Activated T-cell treated with anti-CD3 and anti-CD28 coated beads, Interleukin-2, amount 50 U/mL, for 48 hours (primary cell): ENCODE measurements at places on chromosomes 12 and 14.

- no peak for DNase-seq
Measured at GRCh38 chr12:16303939-16304338, 26.5 kb upstream of the SLC15A5 start.

DNA sequence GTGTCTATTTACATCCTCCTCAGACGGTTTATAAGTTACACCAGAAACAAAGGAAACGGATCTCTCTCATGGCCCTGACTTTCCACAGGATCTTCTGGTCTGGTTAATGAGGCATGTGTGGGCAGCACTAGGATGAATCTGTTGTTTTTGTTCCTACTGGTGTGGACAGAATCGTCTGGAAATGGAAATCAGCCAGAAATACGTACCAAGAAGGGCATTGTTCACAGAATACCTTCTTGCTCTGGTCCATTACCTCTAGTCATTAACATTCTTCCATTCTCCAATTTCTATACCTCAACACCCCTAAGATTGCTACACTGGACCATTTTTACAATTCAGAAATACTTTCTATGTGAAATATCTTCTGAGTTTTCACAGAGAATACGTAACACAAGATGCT, 86.0 kb downstream of the TPH2 start:
- DNase-seq = no peak

GRCh38 chr12:27178723-27179399, 65.2 kb upstream of the STK38L start:
- no peak for DNase-seq

GRCh38 chr12:14779834-14780233, 23.4 kb downstream of the WBP11 start:
- no peak for DNase-seq

GRCh38 chr12:694734-695503, 31.7 kb upstream of the NINJ2 start:
- DNase-seq = no peak

GRCh38 chr12:129467726-129468125, 436.1 kb downstream of the TMEM132D start:
- no peak for DNase-seq

- no peak for DNase-seq
Measured at GRCh38 chr12:22536346-22536945, 7.9 kb downstream of the C2CD5 start.

DNA sequence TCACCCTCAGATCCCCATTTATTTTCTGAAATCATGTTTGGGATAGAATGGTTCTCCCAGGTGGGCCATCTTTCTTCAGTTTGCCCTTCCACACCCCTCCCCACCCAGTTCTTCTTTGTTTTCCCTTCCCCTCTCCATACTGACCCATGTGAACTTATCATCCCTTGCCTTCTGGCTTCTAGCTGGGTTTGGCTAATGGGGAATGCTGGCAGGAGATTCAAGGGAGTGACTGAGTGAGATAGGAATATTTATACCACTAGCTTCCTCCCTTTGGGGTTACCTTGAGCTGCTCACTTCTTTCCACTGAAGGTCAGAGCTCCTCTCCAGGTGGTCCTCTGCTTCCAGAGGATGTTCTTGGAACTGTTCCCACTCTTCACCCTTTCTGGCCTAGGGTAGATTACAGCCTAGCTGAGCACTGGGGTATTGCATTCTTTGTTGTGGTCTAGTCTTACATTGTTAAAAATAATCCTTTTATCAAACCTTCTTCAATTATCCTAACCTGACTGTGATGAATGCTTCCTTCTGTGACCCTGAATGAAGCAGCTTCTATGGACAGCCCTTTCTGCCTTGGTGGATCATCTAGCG, 88.3 kb upstream of the ATP2B1 start:
- DNase-seq = no peak

DNA sequence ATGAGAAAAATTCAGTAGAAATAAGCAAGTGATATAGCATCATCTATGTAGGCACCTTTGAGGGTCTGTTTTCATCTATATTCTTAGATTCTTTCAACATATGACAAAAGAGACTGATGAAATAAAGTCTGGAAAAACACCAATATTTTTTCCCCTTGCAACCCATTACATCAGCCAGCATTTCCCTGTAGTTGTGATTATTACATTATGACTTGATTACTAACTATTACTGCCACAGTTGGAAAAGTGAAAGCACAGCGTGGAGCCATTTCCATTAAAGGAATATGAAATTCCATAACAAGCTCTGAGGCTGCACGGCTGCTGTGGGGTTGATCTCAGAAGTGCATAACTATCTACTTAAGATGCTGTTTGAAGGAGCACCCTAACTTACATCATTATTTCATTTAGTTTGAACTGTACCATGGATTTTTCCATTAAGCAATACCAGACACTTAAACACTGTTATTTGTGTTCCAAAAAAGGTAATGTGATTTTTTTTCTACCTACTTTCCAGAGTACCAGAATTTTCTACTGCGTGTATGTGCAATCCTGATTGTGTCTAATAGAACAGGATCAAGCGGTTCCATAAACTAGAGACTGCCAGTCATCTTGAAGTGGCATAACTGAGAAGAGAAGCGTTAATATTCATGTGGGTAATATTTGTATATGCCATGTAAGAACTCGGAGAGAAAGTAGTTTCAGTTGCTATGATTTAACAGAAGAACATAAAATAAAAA, 405.5 kb downstream of the MDGA2 start:
- no peak for DNase-seq

GRCh38 chr12:64506955-64507354, 55.0 kb downstream of the TBK1 start:
- DNase-seq = no peak

- no peak for DNase-seq
Measured at GRCh38 chr12:50894241-50894640, 51.5 kb downstream of the TMPRSS12 start.

DNA sequence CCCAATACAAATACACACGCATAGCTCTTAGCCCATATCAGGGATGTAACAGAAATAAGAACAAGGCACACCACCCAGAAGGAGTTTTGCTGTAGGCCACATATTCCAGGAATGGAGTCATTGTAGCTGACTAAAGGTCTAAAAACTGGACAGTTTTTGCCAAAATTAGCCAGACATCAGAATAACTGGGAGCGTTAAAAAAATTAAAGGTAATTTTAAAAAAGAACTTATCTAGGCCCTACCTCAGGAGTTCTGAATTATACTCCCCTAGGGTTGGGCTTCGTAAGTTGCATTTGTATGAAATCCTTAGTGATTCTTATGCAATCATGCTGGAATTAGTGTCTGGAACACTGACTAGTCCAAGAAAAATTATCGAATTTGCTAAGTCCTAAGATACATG, 987.7 kb downstream of the GALC start:
- no peak for DNase-seq

- no peak for DNase-seq
Measured at GRCh38 chr14:98133806-98134205, 1138.2 kb downstream of the BCL11B start.

GRCh38 chr12:49043856-49044258, 16.7 kb downstream of the KMT2D start:
- DNase-seq = peak; percentile 86

DNA sequence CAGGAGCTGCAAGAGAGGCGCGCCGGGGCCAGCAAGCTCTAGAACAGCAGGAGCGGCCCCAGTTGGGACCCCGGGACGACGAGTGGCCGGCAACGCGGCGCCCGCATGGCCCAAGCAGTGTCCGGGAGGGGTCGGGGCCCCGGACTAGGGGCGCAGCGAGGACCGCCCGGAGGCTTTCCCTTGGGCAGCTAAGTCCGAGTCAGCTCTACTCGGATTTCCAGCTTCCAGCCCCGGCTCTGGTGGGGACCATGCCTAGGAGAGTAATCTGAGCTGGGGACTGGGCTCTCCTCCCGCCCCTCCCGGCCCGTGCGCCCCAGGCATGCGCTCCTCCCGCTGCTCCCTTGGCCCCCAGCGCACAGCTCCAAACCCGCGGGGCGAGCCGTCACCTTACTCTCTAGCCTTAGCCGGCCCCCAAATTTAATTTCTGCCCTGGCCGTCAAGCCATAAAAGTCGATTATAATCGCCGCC, 41.6 kb upstream of the CAPRIN2 start:
- no peak for DNase-seq

DNA sequence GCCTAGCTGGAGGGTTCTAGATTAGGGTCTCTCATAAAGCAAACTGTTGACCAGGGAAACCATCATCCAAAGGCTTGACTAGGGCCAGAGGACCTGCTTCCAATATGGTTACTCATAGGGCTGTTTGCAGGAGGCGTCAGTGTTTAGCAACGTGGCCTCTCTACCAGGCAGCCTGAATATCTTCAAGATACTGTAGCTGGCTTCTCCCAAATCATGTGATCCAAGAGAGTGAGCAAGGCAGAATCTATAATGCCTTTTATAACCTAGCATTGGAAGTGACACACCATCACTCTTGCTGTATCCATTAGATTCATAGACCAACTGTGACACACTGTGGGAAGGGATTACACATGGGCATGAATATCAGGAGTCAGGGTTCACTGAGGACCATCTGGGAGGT, 17.3 kb downstream of the TPH2 start:
- DNase-seq = no peak

DNA sequence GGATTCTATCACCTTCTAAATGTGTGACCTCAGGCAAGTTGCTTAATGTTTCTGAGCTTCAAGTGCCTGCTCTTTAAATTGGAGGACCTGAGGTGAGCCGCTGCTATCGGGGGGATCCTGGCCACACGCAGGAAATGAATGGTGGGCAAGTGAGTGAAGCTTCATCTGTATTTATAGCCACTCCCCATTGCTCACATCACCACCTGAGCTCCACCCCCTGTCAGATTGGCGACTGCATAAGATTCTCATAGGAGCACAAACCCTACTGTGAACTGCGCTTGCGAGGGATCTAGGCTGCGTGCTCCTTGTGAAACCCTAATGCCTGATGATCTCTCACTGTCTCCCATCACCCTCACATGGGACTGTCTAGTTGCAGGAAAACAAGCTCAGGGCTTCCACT, 158.6 kb upstream of the CCND2 start:
- peak; percentile 65 for DNase-seq

- DNase-seq = peak; percentile 48
Measured at GRCh38 chr14:88599761-88600439, 37.1 kb downstream of the ZC3H14 start.

DNA sequence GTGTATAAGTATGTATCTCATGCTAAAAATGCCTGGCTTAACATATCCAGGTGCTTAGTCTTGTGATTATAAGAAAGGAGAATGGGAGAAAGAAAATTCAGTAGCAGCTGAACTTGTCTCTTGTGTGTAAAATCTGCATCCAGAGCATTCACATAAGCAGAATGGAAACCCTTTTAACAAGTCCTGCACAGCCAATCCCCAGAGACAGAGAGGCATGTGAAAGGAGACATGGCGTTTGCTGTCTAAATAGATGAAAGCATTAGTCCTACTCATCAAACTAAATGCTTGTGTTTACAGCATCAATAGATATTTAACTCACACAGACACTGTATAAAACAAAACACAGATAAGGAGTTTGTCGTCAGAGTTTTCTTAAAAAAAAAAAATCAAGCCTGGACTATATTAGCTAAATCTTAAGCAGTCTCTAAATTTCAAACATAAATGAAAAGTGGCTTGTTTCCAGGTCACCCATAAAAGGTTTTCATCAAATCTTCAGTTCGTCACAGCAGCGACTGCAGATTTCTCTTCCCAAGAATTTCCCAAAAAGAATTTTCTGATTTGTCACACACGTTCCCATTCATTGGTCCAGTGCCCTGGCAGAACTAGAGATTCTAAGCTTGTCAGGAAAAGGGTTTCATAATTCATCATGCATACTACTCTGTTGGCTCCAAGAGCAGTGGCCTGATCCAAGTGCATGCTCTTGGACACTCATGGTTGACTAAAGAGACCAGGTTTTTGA, 249.2 kb downstream of the BTG1 start:
- no peak for DNase-seq

GRCh38 chr14:100673085-100673806, 53.4 kb upstream of the DLK1 start:
- no peak for DNase-seq

- DNase-seq = no peak
Measured at GRCh38 chr12:45231515-45232145, 15.7 kb downstream of the ANO6 start.

DNA sequence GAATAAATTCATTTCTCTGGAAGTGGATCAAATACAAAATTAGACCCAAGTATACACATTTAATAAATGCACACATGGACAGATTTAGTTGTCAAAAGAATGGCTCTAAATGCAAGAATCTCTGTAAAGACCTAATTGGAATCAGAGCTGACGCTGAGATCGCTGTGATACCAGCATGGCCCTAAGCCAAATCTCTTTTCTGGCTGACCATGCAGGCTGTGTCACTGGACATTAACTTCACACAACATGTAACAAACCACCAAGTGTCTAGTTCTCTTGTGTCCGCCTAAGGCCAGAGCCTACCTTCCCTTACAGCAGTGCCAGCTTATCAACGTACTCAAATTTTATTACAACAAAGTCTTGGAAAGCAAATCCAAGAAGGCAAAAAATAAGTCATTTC, 127.5 kb downstream of the MED13L start:
- no peak for DNase-seq

DNA sequence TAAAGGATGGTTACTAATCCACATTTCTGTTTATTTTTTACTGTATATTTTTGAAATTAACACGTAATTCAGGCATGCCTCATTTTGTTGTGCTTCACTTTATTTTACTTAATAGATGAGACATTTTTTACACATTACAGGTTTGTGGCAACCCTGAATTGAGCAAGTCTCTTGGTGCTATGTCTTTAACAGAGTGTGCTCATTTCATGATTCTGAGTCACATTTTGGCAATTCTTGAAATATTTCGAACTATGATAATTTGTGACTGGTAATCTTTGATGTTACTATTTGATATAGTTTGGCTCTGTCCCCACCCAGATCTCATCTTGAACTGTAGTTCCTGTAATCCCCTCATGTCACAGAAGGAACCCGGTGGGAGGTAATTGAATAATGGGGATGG, 1120.5 kb upstream of the FLRT2 start:
- no peak for DNase-seq

- no peak for DNase-seq
Measured at GRCh38 chr12:132218527-132218875, 74.2 kb downstream of the NOC4L start.

GRCh38 chr14:22472935-22473854, 115.8 kb downstream of the DAD1 start:
- no peak for DNase-seq

GRCh38 chr12:78331753-78332152, 501.1 kb downstream of the NAV3 start:
- no peak for DNase-seq

DNA sequence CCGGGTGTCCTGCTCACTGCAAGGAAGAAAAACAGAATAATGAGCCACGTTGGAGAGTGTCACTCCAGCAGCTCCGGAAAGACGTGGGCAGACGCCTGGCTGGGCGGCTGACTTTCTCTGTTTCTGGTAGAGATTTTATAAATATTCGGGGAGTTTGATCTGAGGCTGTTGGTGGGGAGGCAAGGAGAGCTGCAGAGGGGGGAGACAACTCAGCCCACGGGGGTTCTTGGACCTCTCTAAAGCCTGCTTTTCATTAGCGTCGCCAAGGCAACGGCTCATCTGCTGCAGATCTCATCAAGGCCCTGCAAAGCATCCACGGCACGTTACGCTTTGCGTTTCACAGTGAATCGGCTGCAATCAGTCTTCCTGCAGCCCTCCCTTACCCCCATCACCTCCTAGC, 207.2 kb downstream of the ZFP36L1 start:
- DNase-seq = no peak
